Urinary bladder (tissue), 4 donors: ENCODE measurements at places on chromosomes 3 and 15. TPM values are rescaled to one million over a fixed set of nuclear protein-coding genes. Genes with fewer than 3 reads are reported as not detected.

The DPPA2 gene
- not detected for polyA plus RNA-seq

The SLC22A13 gene
- polyA plus RNA-seq, result not detected

The TRIM42 gene
- not detected for polyA plus RNA-seq

The AQP9 gene
- polyA plus RNA-seq, result 1.1 TPM

The GNB5 gene
- 38.8 TPM for polyA plus RNA-seq

The IGSF10 gene
- 9.8 TPM for polyA plus RNA-seq

The CRBN gene
- 36.7 TPM for polyA plus RNA-seq

The RBP2 gene
- not detected for polyA plus RNA-seq
